Caki2 (cell line): ENCODE measurements at places on chromosomes 3 and 15. TPM values are rescaled to one million over a fixed set of nuclear protein-coding genes. Genes with fewer than 3 reads are reported as not detected.

DNA sequence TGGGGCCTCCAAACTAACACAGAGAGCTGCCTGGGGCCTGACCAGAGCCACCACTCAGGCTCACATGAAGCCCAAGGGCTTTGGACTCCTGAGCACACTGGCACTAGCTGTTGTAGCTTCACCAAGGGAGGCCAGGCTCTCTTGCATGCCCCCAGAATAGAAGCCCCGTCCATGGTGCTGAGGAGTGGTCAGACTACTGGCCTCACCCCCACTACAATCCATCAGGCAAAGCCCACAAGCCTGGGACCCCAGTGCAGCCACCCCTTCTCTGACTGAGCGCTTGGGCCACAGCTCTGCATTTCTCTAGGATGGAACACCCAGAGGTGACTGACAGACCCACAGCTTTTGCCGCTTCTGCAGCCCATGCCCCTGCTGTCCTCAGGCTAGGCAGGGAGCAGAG is 180.8 kb downstream of the PYDC2 start:
- DNase-seq: no peak

DNA sequence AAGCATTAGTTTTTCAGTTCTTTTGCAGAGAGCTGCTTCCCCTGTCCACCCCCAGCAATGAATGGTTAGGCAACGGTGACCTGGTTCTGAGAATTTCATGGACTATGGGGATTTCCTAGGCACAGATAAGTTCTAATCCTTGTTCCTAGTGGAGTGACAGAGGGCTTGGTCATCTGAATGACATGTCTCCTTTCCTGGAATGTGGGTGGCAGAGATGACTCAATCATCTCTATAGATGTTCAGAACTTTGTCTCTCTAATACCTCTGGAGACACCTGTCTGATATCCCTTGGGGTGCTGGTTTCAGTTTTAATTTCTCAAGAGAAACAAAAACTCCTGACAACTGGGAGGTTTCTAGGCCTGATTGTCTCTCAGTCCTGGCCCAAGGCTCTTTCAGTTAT is 10.4 kb downstream of the PLA2G4E start:
- DNase-seq: peak; percentile 9

DNA sequence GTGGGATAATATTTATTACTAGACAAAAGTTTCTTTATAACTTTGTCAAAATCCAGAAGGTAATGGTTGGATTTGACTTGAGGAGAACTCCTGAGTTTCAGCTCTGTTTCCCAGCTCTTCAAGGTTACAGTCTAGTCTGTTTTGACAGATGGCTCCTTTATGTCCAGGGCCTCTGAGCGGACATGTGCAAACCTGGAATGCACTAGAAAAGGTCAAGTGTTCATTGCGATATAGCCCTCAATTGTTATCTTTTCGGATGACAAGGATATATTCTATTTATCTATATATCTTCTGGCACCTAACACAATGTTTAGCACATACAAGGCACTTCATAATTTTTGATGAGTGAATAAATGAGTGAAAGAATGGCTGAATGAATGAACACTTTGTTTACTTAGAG is 513.2 kb upstream of the GOLIM4 start:
- no peak for DNase-seq

DNA sequence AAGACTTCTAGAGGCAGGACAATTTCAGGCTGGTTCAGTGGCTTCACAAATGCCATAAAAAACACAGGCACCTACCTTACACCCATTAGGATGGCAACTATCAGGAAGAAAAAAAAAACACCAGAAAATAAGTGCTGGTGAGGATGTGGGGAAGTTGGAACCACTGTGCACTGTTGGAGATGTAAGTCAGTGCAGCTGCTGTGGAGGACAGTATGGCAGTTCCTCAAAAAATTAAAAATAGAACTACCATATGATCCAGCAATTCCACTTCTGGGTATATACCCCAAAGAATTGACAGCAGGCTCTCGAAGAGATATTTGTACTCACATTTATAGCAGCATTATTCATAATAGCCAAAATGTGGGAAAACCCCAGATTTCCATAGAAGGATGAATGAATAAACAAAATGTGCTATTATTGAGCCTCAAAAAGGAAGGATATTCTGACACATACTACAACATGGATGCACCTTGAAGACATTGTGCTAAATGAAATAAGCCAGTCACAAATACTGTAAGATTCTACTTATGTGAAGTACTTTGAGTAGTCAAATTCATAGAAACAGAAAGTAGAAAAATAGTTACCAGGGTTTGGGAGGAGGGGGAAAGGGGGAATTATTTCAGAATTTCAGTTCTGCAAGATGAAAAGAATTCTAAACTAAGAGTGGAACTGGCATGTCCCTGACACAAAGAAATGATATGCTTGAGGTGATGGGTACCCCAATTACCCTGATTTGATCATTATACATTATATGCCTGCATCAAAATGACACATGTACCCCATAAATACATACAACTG is 40.9 kb downstream of the NR1D2 start:
- no peak for DNase-seq

Gene LSAMP
- not detected in 2 replicates for total RNA-seq

DNA sequence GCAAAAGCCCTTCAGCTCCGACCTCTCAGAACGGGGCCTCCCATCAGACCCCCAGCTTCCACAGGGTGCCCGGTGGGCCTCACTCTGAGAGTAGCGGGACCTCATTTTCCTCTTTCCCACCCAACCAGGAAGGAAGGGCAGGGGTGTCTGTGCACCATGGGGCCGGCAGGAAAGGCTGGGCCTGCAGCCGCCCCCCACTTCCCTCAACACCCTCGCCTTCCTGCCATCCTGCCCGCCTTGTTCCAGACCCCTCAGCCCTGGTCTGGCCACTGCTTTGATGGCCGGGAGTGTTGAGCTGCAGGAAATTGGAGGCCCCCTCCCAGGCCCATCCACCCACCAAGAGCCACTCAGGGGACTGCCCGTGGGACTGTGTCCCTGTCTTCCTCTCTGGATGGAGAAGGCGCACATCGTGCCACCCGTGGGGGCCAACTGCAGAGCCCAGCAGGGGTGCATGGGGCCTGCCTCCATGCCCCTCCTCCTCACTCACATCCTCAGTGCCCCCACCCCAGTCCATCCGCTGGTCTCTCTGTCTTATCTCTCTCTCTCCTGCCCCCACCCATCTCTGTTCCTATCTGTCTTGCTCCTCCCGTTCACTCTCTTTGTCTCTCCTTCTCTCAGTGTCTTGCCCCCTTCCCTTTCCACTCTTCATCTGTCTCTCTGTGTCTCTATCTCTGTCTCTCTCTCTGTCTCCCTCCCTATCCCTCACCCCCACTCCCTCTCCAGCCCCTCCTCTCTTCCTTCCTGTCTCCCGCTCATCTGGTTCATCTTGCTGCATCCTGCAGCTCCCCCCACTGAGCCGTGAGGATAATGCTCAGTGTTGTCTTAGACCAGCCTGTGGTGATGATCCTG is 1.8 kb upstream of the PLXND1 start:
- DNase-seq: peak; percentile 28

DNA sequence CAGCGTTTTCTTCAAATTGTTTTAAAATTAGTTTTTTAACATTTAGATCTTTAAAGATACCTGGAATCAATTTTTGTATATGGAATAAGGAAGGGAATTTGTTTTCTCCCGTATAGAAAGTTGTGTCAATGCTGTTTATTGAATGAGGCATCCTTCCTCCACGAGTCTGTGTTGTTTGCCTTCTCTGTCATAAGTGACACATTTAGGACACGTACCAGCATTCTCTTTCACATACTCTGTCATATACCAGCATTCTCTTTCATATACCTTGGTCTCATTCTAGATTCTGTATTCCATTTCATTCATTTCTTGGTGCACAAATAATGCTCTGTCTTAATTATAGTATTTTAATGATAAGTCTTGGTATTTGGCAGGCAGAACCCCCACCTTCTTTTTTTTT is 10.3 kb downstream of the ATP11B start:
- no peak for DNase-seq

DNA sequence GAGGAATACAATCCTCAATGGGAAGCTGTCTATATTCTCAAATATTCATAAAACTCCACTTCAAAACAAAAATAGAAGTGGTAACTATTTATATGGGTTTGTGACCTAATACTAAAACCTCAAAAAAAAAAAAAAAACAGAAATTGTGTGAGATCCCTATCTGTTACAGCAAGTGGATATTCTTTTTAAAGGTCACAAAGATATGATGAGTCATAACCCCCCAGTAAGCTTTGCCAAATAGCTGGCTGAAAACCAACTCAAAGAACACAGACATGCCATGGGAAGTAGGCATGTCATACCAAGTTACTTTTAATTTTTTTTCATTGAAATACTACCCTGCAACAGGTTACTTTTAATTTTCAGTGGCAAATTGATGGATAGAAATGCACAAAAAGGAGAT is 62.5 kb downstream of the CBLB start:
- no peak for DNase-seq
